ENCODE measurements at places on chromosomes 7 and 10.

DNA sequence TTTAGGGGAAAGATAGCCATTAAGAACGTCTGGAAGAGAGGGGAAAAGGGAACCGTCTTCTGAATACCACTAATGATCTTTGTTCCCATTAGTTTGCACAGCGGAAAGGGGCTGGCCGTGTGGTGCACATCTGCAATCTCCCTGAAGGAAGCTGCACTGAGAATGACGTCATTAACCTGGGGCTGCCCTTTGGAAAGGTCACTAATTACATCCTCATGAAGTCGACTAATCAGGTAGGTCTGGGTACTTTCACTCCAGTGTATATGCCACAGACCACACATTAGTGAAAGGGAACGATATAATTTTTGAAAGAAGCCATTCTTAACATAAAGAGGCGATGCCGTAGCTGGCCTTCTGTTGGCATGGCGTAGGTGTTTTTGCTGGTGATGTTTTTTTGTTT lies 74.3 kb upstream of the PDCD4 start:
- no peak for DNase-seq

DNA sequence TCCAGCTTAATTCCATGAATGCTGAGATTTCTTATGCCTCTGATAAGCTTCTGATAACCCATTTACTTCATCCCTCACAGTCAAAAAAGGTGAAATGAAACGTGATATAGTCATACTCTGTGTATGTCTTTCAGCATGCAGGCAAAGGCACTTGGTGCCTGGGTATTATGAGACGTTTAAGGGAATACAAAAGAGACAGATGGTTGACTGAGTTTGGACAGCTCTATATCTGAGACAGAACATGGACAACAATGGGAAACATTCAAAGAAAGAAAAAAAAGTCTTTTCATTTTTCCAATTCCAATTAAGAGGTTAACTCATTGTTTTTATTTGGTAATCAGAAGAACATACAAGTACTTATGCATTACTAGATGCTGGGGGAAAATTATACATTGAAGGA lies 96.2 kb downstream of the PPP1R17 start:
- DNase-seq = no peak

- no peak for DNase-seq
Observed at GRCh38 chr7:888081-889024, 12.0 kb downstream of the GET4 start.

GRCh38 chr7:129009437-129009836 lies 45.5 kb downstream of the TNPO3 start:
- DNase-seq = no peak

DNA sequence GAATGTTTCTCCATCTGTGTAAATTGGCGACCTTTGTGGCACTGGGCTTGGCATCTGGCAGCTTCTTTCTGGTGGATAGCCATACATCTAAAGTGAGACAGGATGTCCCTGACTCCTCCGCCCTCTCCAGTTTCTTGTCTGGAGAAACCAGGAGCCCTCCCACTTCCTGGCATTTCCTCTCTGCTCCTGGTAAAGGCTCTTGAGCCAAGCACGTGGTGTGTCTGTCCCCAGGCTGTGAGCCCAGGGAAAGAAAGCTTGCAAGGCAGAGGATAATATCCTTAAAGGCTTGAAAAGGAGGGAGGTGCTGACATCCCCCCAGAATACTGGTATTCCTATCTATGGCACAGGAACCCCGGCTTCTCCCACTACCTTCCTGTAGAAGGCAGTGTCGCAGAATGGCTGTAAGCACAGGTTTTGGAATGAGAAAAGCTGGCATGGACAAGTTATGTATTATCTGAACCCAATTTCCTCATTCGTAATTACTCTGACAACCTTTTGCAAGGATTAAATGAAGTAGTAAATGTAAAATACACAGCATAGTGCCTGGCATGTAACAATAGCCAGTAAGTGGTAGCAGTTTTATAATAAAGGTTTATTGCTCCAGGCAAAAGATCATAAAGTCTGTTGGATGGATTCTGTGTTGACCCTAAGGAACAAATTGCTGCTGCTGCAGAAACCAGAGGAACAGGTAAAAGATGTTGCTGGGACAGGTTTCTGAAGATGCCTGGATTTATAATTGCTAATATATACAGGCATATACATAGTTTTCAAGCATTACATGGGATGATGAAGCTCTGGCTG lies 11.8 kb upstream of the ACSL5 start:
- no peak for DNase-seq

GRCh38 chr7:125871431-125871830 lies 941.8 kb upstream of the POT1 start:
- no peak for DNase-seq

DNA sequence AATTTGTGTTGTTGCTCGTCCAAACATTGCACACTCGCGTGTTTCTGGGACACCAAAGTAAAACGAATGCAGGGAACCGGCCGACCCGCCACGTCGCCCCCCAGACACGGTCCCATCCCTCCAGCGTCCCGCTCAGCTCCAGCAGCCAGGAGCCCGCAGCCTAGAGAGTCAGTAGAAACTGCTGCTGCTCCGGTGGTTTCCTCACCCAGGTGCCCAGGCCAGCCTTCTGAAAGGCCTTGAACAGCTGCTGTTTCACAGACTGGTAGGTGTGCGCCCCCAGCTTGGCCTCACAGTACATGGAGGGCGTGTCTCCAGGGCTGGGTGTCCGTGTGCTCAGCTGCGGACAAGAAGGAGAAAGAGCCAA lies 126.8 kb downstream of the WDR37 start:
- no peak for DNase-seq

DNA sequence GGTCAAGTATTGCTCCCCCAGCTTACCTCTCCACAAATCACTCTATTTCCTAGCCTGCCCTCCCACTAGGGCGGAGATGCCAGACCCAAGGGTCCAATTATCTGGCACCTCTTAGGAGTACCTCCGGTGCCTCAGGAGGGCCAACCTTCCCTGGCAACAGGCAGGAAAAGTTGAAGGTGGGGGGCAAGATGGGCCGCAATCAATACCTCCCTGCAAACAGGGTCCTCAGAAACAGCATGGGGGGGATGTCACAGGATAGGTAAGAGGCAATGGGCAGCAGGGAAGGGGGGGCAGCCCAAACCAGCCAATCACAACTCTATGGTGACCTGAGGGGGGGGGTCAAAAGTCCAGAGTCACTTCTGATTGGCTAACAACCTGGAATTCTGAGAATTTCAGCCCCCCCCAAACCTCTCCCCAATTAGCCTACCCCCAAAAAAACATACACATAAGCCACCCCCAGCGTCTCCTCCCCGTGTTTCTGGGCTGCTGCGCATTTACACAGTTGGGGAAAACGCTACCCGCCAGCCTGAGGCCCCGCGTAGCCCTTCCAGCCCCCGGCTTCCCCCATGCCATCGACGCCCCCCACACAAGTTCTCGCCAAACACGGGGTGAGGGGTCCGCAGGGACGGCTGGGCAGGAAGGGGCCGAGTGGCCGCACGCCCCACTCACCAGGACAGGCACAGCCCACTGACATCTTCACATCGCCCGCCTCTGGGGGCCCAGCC lies 589 bp downstream of the LDB1 start:
- no peak for DNase-seq

GRCh38 chr7:8314566-8314965 lies 52.6 kb upstream of the ICA1 start:
- DNase-seq = no peak

GRCh38 chr10:20858292-20859124 lies 38.6 kb downstream of the NEBL start:
- DNase-seq = peak; percentile 39

DNA sequence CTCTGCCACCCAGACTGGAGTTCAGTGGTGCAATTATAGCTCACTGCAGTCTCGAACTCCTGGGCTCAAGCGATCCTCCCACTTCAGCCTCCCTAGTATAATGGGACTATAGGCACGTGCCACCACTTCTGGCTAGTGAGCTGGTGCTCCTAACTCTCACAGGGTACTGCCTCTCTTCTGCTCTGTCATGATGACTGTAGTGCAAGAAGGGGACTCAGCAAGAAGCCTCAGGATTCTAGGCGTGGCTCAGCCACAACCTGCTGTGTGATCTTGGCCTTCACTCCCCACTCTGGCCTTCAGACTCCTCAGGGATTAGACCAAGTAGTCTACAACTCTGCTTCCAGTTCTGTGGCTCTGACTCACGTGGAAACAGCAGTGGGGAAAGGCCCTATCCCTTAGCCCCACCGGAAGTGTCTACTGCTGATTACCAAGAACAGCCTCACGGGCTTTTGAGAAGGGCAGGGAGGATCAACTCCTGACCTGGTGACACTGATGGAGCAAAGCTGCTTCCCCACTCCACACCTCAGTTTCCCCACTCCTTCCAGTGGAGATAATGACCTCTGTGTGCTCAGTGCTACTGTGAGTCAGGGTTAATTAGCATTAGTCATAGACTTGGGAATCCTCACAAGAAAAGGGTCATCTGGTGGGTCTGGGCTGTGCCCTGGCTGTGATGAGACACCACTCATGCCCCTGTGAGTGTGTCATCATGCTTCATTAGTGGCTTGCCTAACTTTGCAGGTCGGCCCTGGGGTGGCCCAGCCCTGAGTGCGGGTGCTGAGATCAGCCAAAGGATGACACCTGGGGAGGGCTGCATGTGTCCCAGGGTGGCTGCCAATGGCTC lies 41.1 kb downstream of the ZC3HC1 start:
- no peak for DNase-seq
